Stimulated activated CD8-positive, alpha-beta memory T cell treated with anti-CD3 and anti-CD28 coated beads, Interleukin-4, amount 100 ng/mL, for 24 hours (primary cell): ENCODE measurements at places on chromosomes 3 and 15.

GRCh38 chr3:149958171-149958796 is 12.4 kb downstream of the PFN2 start:
- no peak for DNase-seq

DNA sequence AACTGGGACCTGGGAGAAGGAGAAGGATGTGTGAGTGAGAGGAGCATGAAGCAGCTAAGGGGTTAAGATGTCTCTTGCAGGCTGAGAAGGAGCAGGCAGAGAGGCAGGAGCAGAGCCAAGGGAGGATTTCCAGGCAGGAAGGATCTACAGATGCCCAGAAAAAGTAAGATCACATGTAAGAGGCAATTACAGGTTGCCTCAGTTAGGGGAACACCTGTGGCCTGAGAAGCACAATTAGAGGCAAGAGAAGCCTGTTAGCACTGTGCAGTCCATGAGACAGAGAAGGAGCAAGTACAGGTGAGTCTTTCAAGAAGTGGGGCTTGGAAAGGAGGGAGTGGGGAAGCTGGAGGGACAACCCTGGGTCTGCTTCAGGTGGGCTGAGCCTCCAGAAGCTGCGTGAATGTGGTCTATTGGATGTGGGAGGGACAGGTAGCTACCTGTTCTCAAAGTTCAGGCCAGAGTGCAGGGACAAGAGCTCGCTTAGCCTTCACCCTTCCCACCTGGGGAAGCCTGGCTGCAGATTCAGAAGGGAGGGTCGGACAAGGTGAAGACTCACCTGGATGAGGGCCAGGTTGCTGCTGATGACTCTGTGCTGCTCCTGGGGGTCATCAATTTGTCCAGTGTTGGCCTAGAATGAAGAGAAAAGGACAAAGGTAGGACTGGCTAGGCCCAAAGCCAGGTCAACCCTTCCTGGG is 50.7 kb downstream of the SLC41A3 start:
- no peak for DNase-seq

DNA sequence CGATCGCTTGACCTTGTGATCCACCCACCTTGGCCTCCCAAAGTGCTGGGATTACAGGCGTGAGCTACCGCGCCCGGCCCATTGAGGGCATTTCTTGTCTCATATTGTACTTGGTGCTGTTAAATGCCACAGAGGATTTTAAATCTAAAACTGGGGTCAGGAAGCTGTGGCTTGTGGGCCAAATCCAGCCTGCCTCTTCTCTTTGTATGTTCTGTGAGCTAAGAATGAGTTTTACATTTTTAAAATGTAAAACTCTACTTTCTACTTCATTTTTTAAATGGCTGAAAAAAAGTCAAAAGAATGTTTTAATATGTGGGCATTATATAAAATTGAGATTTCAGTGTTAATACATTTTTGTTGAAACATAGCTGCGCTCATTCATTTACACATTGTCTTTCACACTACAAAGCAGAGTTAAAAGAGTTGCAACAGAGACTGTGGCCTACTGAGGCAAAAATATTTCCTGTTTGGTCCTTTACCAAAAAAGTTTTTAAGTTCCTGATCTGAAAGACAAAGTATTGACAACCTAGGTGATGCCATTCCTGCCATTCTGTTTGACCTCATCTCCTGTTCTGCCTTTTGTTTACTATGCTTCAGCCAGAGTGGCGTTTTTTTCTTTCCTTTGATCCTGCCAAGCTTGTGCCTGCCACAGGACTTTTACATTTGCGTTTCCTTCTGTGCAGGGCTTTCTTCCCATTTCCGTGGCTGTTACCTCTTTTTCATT is 50.4 kb downstream of the PDCD6IP start:
- no peak for DNase-seq

DNA sequence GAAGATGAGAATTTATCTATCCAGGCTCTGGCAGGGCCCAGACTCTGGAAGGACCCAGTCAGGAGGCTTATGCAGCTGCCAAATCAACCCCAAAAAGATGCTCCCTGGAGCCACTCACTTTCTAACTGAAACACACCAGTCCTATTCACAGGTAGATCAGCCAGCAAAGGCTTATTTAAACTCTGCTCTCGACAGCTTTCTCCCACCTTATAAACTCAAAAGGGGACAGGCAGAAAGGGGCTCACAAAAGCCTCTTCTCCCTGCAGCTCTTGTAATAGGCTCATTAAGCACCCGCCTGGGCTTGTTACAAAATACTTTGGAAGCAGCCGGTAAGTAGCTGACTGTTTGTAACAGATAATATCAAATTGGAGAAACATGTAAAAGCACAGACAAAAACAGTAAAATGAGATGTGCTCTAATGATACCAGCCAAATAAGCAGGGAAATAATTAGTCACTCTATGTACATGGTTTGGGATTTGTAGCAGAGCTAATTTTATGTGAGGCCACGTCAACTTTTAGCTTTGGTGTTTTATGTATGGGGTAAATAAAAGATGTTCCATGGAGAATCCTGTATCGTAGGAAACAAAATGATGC is 213.8 kb downstream of the NR2F2 start:
- DNase-seq: no peak

DNA sequence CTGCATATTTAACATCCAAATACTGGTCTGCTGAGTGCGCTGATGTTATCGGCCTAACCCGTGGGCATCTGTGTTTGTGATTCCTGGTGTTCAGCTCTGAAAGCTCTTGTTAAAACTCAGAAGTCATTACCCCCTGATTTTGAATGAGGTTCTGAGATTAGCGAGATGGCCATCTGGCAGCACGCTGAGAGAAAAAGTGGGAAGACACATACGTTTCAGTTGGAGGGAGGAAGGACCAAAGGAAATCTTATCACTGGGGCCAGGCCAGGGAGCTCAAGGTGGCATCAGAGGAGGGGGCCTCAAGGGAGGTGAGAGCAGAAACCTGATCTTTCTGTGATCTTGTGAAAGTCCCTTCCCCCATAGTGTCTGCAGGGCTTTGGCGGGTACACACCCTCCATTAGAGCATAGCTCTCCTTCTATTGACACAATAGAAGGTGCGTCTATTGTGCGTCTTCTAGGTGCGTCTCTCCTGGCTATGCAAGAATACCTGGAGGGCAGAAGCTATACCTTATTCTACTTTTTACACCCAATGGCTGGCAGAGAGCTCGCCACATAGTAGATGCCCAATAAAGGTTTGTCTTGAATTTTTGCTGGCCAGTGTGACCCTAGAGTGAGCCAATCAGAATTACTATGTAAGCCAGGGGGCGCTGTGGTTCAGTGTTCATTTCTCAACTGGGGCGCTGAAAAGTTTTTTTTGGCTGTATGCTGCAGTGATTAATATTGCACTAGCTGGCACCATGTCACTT is 182.4 kb downstream of the SHQ1 start:
- DNase-seq: peak; percentile 22

DNA sequence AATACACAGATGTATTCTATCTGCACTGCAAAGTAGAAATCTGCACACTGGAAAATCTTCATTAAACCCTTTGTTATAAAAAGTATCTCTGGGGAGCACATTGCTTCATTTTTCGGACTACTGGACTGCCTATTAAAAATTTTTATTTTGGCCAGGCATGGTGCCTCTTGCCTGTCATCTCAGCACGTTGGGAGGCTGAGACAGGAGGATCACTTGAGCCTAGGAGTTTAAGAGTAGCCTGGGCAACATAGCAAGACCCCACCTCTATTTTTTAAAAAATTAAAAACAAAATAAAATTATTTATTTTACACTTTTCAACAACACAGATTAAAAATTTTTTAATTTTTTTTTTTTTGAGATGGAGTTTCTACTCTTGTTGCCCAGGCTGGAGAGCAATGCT is 6.0 kb downstream of the SERP1 start:
- DNase-seq: no peak

- no peak for DNase-seq
Observed at GRCh38 chr3:103991461-103992115, 1375.1 kb upstream of the ALCAM start.

DNA sequence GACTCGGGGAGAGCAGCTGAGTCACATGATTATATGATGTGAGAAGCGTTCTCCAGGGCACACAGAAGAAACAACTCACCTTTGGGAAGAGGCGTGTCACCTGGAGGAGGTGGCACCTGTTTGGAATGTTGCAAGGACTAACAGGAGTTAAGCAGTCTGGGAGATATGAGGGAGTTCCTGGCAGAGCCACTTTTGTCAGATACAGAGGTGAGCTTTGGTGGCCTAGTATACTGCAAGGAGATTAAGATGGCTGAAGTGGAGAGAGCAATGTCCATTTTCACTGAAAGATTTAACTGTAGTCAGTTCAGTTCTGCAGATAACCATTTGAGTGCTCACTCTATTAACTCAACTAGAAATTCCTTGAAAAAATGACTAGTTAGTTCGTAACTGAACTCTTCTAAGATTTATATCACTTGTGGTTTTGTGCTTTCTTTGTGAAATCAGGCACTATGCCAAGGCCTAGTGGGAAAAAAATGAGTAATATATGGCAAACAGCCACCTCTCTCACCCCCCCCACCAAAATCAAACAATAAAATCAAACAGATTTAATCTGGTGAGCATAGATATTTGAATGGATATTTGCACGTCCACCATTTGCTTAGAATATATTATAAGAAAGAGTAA is 61.3 kb downstream of the CRYBG3 start:
- no peak for DNase-seq
